Activated T-helper 2 cell treated with anti-CD3 and anti-CD28 coated beads, Interferon-gamma antibody, Interleukin-2, Interleukin-4, amounts not matched to agents 10 μg/mL and 5 μg/mL and 100 μg/mL, durations not matched to agents 14 hours and 24 hours and 36 hours (primary cell): ENCODE measurements at places on chromosomes 4 and X. TPM values are rescaled to one million over a fixed set of nuclear protein-coding genes. Genes with fewer than 3 reads are reported as not detected.

DNA sequence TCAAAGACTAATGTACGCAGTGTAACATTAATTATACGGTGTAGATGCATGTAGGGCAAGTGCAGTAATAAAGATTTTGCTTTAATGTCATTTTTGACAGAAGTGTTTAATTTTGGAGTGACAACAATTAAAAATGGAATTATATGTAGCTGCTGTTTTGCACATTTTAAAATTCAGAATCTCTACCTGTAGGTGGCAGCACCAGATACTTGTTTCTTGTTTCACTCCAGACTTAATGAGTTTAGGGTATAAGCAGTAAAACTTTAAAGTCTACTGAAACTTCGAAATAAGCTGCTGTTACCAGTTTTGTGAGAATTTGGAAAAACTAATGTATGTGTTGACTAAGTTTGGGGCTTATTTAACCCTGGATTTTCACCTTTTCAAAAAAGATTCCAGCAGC lies 144.9 kb downstream of the POLA1 start:
- no peaks in the 10 kb centered on the region for H3K4me1 ChIP-seq
- no peak overlapping the region for H3K4me3 ChIP-seq
- DNase-seq, result no peak
- H3K27me3 ChIP-seq, result no peaks in the 10 kb centered on the region
- H3K36me3 ChIP-seq, result peaks cover 14% of the 10 kb centered on the region

Gene ANOS1
- not detected in 2 replicates for total RNA-seq

DNA sequence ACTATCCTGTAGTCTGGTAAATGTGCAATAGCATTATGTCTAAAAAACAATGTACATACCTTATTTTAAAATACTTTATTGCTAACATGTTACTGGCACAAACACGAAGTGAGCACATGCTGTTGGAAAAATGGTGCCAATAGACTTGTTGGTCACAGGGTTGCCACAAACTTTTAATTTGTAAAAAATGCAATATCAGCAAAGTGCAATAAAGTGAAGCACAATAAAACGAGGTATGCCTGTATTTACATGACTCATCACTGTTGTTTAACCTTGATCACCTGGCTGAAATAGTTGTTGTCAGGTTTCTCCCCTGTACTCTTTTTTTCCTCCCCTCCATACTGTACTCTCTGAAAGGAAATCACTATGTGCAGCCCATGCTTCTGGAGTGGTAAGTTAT lies 56.5 kb downstream of the KLF8 start:
- H3K27me3 ChIP-seq, result no peaks in the 10 kb centered on the region
- peaks cover 23% of the 10 kb centered on the region for H3K36me3 ChIP-seq
- DNase-seq, result no peak
- H3K4me1 ChIP-seq, result peaks cover 2% of the 10 kb centered on the region
- H3K27ac ChIP-seq, result no peak overlapping the region

GRCh38 chr4:35559559-35560365 lies 684.6 kb downstream of the ARAP2 start:
- no peak for DNase-seq
- H3K27me3 ChIP-seq, result no peaks in the 10 kb centered on the region
- no peaks in the 10 kb centered on the region for H3K4me1 ChIP-seq

- H3K4me1 ChIP-seq, result no peaks in the 10 kb centered on the region
- no peak for DNase-seq
- H3K4me3 ChIP-seq, result no peak overlapping the region
- H3K36me3 ChIP-seq, result no peaks in the 10 kb centered on the region
- no peaks in the 10 kb centered on the region for H3K27me3 ChIP-seq
- no peak overlapping the region for H3K27ac ChIP-seq
Measured at GRCh38 chr4:45100956-45101818, 374.8 kb upstream of the GNPDA2 start.

Gene GUCY1A1
- total RNA-seq, result not detected in 2 replicates

DNA sequence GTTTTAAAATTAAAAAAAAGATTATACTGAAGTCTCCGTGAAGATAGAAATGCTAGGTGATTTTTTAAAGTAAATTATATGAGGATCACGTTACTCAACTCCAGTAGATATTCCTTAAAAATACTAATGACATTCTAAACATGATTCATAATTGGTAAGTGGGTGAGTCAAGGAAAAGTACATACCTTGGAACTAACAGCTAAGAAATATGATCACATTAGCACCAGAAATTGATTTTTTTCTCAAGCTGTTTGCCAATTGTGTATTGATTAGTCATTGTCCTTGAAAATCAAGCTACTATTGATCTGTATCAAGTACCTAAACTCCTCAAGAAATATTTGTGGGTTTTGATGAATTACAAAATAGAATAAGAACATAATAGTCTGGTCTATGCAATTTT lies 362.6 kb upstream of the PPP1R2C start:
- no peaks in the 10 kb centered on the region for H3K4me1 ChIP-seq
- H3K27me3 ChIP-seq, result no peaks in the 10 kb centered on the region
- no peaks in the 10 kb centered on the region for H3K36me3 ChIP-seq
- no peak overlapping the region for H3K27ac ChIP-seq
- no peak overlapping the region for H3K4me3 ChIP-seq
- no peak for DNase-seq

Gene MTCP1
- 12.3 and 19.0 TPM in 2 replicates for total RNA-seq

- no peak overlapping the region for H3K4me3 ChIP-seq
- H3K27ac ChIP-seq, result no peak overlapping the region
- no peak for DNase-seq
- H3K4me1 ChIP-seq, result no peaks in the 10 kb centered on the region
- no peaks in the 10 kb centered on the region for H3K36me3 ChIP-seq
- H3K27me3 ChIP-seq, result no peaks in the 10 kb centered on the region
Measured at GRCh38 chr4:72942565-72942964, 127.0 kb downstream of the COX18 start.

DNA sequence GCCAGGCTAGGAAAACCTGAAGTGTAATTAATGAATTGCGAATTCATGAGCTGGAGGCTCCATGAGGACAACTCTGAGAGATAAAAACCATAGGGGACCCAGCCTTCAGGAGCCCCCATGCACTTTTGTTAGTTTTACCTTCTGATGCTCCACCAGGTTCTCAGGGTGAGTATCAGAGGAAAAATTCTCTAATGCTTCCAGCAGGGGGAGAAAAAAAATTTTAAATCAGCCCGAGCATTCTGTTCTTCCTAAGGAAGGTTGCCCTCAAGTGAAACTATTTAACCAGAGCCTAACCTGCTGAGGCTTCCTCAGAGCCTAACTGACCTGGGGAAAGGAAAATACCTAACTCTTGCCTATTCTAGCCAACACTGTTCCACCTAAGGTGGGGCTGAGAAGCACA lies 552.6 kb downstream of the PPARGC1A start:
- peaks cover 28% of the 10 kb centered on the region for H3K4me1 ChIP-seq
- H3K27me3 ChIP-seq, result peaks cover 12% of the 10 kb centered on the region
- no peaks in the 10 kb centered on the region for H3K36me3 ChIP-seq
- no peak overlapping the region for H3K27ac ChIP-seq
- no peak overlapping the region for H3K4me3 ChIP-seq
- DNase-seq, result no peak

GRCh38 chr4:40506066-40506465 lies 123.6 kb downstream of the RBM47 start:
- no peak overlapping the region for H3K27ac ChIP-seq
- no peaks in the 10 kb centered on the region for H3K27me3 ChIP-seq
- peaks cover 21% of the 10 kb centered on the region for H3K36me3 ChIP-seq
- no peak overlapping the region for H3K4me3 ChIP-seq
- H3K4me1 ChIP-seq, result peaks cover 17% of the 10 kb centered on the region

Gene BMP3
- total RNA-seq, result not detected in 2 replicates

DNA sequence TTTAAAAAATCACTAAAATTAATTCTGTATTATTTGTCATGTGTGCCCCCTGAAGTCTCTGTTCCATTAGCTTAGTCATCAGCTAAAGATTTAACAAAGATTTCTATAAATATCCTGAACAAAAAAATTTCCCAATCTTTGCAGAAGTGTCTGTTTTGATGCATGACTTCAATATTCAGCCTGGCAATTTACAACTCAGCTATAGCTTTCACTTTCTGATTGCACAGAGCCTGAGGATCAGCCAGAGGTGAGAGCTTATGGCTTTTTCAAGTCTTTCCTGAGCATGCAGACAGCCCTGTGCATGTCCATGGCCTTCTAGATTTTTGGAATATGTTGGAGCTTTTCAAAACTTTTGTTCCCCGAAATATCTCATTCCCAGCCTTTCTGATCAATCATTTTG lies 420.1 kb downstream of the ZNF674 start:
- no peak overlapping the region for H3K4me3 ChIP-seq
- H3K27ac ChIP-seq, result no peak overlapping the region
- peaks cover 2% of the 10 kb centered on the region for H3K4me1 ChIP-seq
- no peaks in the 10 kb centered on the region for H3K36me3 ChIP-seq
- peaks cover 2% of the 10 kb centered on the region for H3K27me3 ChIP-seq
- DNase-seq, result no peak

Gene TMEM150C
- not detected in 2 replicates for total RNA-seq

Gene AR
- 0.25 and 0.28 TPM in 2 replicates for total RNA-seq

Gene CT83
- not detected in 2 replicates for total RNA-seq

DNA sequence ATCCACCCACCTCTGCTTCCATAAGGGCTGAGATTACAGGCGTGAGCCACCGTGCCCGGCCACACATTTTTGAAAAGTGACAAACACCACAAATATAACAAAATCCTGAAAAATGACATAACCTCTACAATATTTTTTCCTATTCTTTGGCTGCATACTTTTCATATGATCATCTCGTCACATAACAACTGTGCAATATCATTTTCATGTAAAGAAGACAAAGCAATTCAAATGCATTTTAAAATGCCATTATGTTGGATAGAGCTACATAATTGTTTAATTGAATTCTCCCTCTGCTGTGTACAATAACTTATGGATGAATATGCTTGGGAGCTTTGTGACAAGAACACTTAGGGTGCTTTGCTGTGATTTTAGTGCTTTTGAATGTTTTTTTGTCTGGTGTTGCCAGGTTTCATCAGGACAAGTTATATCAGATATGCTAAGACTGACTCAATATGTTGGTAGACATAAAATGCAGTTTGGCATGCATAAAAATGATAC lies 132.9 kb downstream of the CHIC2 start:
- no peak overlapping the region for H3K4me3 ChIP-seq
- H3K27me3 ChIP-seq, result peaks cover 12% of the 10 kb centered on the region
- no peaks in the 10 kb centered on the region for H3K36me3 ChIP-seq
- no peaks in the 10 kb centered on the region for H3K4me1 ChIP-seq

Gene VSIG4
- total RNA-seq, result not detected in 2 replicates

DNA sequence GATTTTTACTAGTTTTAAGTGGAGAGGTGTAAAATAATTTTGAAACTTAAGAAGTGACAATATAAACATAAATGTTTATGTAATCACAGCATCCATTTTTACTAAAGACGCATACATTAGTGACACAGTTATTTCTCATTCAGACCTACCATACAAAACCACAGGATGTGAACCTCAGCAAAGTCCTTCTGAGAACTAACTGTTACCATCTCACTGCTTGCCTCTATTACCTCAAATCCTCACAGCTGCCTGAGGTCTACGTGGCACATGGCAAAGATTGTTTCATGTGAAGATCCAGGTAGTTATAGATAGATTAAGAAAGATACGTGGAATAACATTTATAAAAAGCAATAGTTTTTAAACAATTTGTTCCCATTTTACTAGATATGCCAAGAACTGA lies 189.0 kb downstream of the SLITRK2 start:
- no peak overlapping the region for H3K27ac ChIP-seq
- H3K27me3 ChIP-seq, result no peaks in the 10 kb centered on the region
- DNase-seq, result no peak
- no peaks in the 10 kb centered on the region for H3K4me1 ChIP-seq

DNA sequence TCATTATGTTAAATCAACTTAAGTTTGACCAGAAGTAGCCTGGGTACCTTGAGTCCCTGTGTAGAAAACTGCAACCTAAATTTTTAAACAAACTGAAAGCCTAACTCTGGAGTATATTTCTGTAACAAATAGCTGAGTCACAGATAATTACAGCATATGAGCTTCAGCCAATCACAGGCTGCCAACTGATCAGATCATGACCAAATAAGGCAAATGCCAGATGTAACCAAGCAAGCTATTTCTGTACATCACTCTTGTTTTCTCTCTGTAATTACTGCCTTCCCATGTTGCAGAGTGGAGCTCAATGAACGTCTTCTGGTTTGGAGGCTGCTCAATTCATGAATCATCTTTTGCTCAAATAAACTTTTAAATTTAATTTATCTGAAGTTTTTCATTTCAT lies 980.9 kb upstream of the DIAPH2 start:
- no peaks in the 10 kb centered on the region for H3K27me3 ChIP-seq
- H3K4me1 ChIP-seq, result no peaks in the 10 kb centered on the region
- no peak overlapping the region for H3K4me3 ChIP-seq
- DNase-seq, result no peak
- no peak overlapping the region for H3K27ac ChIP-seq
- H3K36me3 ChIP-seq, result no peaks in the 10 kb centered on the region

GRCh38 chr4:87009095-87009648 lies 74.4 kb downstream of the AFF1 start:
- no peaks in the 10 kb centered on the region for H3K27me3 ChIP-seq
- DNase-seq, result no peak
- no peak overlapping the region for H3K27ac ChIP-seq

GRCh38 chr4:4248885-4249203 lies 821 bp upstream of the TMEM128 start:
- H3K27ac ChIP-seq, result peak overlapping the region; percentile 94
- DNase-seq, result no peak
- no peaks in the 10 kb centered on the region for H3K27me3 ChIP-seq
- H3K4me1 ChIP-seq, result peaks cover 20% of the 10 kb centered on the region
- H3K4me3 ChIP-seq, result peak overlapping the region; percentile 94

DNA sequence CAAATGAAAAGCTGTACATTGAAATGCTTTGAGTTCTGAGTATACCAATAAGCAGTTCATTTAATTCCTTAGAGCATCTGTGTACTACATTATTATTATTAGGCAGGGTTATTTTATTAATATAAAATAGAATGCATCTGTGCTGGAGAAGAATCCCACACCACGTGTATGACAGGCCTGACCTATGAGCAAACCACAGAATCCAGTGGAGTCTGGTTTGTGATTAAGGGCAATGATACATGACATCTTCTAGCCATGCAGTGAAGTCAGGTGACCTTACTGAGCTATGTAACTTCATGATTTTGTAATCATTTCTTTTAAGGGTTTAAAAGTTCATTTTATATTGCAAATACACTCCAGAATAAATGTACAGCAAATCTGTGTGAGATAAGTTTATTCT lies 1165.0 kb upstream of the TENM3 start:
- H3K27ac ChIP-seq, result no peak overlapping the region
- DNase-seq, result no peak
- H3K27me3 ChIP-seq, result no peaks in the 10 kb centered on the region

DNA sequence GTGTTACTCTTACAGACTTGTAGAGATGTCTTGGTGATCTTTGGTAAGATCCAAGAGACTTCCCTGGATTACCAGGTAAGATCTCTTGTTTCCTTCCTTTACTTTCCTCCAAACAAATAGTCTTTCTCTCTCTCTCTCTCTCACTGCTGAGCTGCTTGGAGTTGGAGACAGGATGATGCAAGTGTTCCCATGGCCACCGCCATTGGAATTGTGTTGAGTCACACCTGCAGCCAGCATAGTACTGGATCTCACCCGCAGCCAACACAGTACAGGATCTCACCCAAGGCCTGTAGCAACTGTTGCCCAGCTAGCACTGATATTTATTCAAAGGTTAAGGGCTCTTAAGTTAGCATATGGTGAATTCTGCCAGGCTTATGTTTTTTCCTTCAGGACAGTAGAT lies 1080.9 kb downstream of the FAT4 start:
- no peaks in the 10 kb centered on the region for H3K27me3 ChIP-seq
- no peak for DNase-seq
- H3K4me1 ChIP-seq, result no peaks in the 10 kb centered on the region
- H3K36me3 ChIP-seq, result no peaks in the 10 kb centered on the region
- no peak overlapping the region for H3K27ac ChIP-seq
